ENCODE measurements at places on chromosomes 1 and 21.

- DNase-seq, result no peak
These were observed 14.5 kb upstream of the PRDM16 start for GRCh38 chr1:3054474-3054873.

- peak; percentile 54 for DNase-seq
These were observed 91.0 kb upstream of the KCNA3 start for GRCh38 chr1:110765640-110766335.

DNA sequence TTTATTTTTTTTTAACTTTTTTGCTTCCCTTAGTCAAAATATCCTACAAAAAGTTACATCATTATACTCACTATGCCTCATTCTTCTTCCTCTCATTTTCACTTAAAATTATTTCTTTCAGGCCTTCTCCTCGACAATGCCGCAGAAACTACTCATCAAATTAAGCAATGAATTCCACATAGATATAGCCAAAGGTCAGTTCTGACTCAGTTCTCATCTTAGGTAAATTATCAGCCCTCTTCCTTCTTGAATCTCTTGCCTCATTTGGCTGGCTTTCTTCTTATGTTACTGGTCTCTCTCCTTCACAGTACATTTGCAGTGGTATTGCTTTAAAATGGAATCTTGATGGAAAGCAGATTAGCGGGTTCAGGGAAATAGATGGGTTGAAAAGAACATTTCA, 260.7 kb upstream of the BRINP3 start:
- no peak for DNase-seq

GRCh38 chr1:234489007-234489697, 10.2 kb upstream of the TARBP1 start:
- DNase-seq, result no peak

DNA sequence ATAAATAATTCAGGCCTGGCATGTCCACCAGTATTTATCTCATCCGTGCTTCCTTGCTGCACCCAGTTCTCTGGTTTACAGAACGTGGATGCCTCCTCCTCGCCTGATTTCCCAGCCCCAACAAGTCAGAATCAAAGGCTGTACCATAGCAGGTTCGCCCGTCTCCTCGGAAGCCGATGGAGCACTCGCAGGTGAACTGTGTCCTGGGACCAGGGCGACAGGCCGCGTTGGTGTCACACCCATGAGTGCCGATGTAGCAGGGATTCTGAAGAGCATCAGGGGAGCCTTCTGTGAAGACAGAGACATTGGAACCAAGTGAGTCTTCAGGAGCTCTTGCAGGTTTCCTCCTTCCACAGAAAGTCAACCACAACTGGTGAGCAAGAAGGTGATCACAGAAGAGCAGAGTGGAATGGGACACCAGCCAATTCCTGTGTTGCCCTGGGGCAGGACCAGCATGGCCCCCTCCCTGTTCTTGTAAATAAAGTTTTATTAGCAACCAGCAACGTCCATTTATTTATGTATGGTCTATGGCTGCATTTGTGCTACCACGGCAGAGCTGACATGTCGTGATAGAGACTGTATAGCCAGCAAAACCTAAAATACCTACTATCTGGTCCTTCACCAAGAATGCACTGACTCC, 40.8 kb downstream of the NID1 start:
- no peak for DNase-seq

DNA sequence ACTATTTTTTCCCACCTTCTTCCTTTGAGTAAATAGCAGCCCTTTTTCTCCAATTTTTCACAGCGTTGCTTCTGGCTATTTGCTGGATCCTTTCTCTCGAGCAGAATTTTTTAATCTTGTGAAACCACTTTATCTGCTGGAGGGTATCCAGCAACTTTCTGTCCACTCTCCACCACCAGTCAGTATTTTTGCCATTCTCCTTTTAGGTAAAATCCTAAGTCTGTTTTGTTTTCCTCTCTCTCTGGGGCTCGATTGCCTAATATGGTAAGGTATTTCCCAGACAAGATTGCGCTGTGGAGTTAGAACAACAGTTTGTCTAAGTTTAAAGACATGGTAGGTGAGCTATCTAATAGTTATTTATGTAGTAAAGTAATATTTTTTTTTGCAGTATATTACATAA, 156.9 kb downstream of the PPP1R12B start:
- DNase-seq, result peak; percentile 78

GRCh38 chr1:70979881-70980280, 67.7 kb downstream of the PTGER3 start:
- no peak for DNase-seq

GRCh38 chr1:2334883-2335534, 56.3 kb downstream of the MORN1 start:
- no peak for DNase-seq

DNA sequence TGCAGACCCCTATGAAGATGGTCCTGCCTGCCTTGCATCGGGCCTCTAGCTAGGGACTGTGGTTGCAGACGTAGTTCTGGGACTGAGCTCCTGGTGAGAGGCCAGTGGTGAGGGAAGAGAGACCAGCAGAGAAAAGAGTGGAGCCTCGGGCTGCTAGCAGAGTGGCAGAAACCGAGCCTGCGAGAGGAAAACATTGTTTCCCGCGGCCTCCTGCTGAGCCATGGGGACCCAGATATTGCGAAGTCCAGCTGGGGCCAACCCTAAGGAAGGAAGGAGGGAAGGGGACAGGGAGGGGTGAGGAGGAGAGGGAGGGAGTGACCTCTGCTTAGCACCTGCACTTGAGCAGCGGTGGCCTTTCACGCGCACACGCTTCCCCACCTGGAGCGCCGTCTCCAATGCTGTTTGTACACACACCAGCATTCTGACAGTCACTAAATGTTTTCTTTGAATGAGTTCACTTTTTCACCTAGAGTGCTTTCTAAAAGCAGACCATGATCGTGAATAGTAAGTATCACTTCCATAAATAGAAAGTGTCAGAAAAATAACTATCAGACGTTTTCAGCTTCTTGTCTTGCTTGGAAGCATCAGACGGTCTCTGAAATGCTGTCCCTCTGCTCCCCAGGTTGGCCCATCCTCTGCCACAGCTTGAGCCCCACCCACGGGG, 2.5 kb upstream of the FNDC10 start:
- no peak for DNase-seq

DNA sequence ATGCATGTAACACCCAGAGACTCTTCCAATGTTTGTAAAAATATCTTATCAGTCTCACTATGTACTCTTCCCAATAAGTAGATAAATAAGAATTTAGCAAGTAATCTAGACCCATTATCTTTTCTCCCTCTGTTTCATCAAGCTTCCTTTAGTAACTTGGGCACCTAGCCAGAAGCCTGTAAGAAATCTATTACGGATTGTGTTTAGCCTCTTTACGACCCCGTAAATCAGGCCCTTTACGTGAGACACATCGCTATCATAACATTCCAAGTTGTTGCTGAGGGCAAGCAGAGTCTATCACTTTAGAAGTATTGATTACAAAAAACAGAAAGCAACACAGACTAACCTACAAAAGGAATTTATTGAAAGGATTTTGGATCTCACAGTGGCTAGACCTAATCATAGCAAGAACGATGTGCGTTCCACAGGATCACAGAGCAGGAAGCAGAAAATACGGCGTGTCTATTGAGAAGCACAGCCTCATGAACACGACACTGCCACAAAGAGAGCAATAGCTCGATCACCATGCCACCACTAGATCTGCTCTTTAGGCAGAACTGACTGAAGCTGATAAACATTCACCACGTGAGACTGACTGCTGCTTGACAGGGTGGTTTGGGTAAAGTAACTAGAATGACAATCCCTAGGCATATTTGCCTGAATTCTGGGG, 922.1 kb downstream of the AMY1C start:
- no peak for DNase-seq

GRCh38 chr1:219138747-219139146, 34.9 kb upstream of the LYPLAL1 start:
- no peak for DNase-seq

GRCh38 chr1:113018911-113019310, 54.1 kb upstream of the LRIG2 start:
- no peak for DNase-seq

GRCh38 chr1:51750218-51750617, 128.3 kb downstream of the NRDC start:
- DNase-seq, result no peak
